ENCODE measurements at places on chromosomes 6 and 20.

DNA sequence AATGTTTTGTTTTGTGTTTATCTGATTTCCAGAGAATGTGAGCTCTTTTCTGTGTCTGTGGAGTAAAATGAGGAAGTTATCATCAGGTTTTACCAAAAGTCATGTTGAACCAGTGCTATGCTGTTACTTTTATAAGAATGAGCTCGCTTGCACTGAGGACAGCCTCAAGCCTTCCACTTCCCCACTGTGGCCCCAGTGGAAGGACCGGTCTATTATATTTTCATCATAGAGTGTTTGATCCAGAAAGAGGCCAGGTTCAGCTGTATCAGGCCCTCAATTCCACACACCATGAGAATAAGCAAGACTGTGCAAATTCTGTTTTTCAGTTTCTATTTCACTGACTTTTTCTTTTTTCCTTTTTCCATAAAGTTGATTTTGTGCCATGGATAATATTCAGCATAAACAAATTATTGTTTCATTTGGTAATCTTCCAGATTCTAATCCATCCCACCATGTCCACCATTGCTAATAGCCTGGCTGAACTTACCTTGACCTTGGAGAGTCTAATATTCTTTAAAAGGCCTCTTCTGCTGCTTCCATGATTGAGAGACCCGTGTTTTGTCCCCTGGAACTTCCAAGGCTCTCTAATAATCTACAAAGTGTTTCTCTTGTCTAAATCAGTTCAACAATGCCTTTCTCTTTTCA lies 286.2 kb downstream of the THBS2 start:
- DNase-seq = no peak

DNA sequence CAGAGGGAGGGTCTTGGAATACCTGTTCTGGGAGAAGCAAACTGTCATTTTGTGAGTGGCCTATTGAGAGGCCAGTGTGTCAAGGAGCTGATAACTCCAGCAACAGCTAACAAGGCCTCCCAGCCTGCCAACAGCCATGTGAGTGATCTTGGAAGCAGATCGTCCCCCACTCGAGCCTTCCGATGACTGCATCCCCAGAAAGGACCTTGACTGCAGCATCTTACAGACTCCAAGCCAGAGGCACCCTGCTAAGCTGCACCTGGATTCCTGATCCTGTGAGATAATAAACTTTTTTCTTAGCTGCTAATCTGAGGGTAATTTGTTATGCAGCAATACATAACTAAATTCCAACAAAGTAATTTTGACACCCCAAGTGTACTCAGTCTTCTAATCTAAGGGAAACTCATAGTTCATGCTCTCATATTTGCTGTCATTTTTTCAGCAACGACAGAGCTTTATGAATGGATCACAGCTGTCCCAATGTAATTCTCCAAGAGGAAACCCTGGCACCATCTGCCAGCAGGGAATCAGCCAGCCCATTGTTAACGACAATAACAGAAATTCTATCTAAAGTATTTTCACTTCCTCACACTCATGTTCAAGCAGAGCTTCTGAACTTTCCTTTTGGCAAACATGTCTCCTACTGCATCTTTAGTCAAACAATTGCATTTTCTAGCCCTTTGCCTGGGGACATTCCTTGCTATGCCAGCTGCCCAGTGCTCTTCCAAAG lies 470.2 kb upstream of the BTBD3 start:
- no peak for DNase-seq

DNA sequence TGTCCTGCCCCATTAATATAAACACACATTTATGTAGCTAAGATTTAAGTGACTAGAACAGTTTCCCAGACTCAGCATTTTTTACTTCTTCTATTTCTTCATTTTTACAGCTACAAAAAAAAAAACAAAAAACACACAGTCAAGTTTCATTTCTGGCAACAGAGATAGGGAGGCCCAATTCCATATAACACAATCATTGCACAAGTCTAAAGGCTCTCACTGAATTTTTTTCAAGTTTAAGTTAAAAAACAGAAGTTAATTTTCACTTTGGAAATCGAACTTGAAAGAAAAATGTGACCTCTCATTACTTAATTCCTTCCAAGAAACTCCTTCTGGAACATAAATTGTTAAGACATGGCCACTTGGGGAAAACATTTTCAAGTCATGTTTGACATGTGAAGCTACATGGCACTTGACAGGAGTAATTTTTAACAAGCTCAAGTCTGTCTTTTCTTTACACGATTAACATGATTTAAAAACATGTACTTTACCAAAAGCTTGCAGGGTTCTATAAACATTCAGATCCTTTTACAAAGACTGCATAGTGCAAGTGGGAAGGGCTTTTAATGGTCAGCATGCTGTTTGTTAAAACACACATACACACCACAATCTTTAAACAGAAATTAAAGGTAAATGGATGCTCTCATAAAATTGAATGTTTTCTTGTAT lies 100.1 kb upstream of the CCDC28A start:
- peak; percentile 51 for DNase-seq

DNA sequence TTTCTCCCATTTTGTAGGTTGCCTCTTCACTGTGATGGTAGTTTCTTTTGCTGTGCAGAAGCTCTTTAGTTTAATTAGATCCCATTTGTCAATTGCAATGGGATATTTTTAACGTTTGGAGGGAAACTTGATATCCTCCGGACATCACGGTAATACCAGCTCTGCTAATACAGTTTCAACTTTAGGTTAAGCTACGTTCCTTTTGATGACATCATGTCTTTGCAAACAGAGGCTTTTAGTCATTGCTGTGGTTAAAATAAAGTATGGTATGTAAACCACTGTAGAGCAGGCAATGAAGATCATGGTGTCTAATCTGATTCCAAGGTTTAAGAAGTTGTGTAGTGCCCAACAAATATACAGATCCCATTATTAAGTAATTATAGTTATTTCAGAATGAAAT lies 168.0 kb upstream of the CHD6 start:
- no peak for DNase-seq

DNA sequence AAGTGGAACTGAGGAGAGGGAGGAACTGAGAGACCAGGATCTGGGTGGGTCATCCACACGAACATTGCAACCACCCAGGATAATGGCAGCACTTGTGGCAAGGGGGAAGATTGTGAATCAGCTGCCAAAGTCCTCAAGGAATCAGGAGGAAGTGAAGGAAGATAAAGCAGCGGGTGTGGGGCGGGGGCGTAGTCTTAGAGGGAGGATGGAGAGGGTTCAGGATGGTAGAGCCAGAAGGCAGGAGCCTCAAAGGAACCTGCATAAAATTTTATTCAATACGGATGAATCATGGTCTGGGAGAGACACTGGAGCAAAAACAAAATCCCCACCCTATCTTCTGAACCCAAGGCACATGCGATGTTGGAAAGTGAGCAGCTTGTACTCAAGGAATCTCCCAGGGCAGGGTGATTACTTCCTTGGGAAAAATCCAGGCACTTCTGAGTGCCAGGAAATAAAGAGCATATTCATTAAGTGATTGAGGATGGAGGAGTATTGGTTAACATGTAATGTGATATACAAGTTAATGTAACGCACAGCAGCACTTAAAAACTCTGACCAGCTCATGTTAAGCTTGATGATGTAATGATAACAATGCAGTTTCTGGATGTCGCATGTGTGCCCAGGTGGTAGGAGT lies 82.0 kb upstream of the B3GAT2 start:
- no peak for DNase-seq

DNA sequence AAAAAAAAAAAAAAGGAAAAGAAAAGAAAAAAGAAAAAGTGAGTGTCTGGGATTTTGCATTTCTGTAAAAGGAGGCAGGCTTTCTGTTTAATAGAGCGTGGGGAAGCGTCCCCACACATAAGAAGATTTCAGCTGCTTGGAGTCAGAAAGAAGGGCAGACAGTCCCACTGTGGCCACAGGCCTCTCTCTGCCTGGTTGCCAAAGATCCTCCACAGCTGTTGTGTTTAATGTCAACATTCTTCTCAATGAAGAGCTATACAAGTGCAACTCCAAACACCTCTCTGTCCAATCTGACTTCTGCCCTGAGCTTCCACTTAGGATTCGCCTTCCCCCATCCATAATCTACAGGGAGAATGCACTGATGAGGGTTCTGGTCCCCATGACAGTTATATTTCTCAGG lies 64.3 kb upstream of the MLN start:
- no peak for DNase-seq

- DNase-seq = no peak
Measured at GRCh38 chr6:53119349-53119748, 29.3 kb downstream of the GCM1 start.

- no peak for DNase-seq
Measured at GRCh38 chr6:686497-686896, 6.4 kb downstream of the EXOC2 start.

DNA sequence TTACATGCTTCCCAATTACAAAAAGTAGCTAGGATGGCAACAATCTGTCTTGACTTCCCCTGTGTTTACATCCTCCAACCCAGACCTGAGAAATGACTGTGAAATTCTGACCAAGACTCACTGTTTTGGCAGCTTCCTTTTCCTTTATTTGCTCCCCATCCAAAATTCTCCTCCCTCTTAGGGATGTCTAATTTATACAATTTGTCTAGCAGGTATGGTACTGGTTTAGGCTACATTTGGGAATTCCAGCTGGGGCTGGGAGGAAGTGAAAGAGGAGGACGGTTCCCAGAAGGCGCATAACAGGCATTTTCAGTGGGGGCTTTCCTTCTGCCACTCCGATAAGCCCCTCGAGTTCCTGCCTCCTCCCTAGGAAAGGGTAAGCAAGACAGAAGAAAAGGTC lies 231.5 kb upstream of the BTBD3 start:
- no peak for DNase-seq

GRCh38 chr6:100633096-100633777 lies 168.5 kb upstream of the SIM1 start:
- DNase-seq = no peak

DNA sequence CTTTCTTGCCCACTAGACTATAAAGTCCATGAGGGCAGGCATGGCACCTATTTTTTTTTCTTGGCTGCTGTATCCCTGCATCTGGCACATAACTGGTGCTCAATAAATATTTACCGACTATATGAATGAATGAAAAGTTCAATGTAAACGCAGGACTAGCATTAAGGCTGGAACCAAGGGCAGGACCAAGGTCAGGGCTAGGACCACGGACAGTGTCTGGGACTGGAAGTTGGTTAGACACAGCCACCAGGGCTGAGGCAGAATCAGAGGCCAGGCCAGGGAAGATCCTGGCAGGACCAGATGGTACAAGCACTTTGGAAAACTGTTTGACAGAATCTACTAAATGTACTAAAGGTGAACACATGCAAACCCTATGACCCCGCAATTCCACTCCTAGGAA lies 3.7 kb downstream of the TNXB start:
- DNase-seq = no peak

DNA sequence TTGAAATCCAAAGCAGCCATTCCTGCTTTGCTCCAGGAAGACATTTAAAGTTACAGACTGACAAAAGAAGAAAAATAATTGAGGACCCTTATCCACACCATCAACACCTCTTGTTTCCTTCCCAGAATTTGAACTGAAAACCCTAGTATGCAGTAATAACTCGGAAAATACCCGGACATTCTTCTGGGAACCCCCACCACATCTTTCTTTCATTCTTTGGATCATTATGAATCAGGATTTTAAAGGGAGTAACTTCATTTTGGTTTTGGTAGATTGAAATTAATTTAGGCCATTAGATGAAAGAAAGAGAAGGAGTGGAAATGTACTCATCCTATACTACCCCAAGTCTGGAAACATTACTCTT lies 213.8 kb upstream of the MARCKS start:
- DNase-seq = no peak

- DNase-seq = no peak
Measured at GRCh38 chr6:165059032-165059431, 250.4 kb downstream of the C6orf118 start.

- no peak for DNase-seq
Measured at GRCh38 chr6:129871221-129871620, 10.1 kb upstream of the TMEM244 start.

DNA sequence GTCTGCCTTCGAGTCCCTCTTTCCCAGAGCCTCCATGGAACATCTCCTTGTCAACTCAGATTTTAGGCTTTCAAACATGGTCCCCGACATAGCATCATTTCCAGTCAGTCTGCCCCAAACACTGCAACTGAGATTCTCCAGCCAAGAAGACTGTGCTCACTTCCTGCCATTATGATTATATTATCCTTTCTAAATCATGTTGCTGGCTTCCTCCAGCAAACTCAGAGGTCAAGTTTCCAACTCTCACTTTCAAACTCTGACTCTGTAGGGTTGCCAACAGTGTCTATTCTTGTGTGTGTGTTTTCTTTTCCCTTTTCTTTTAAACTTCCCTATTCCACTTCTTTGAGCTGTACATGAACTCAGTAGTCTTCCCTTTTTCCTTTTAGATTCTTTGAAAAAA lies 61.2 kb upstream of the TRAF3IP2 start:
- no peak for DNase-seq

DNA sequence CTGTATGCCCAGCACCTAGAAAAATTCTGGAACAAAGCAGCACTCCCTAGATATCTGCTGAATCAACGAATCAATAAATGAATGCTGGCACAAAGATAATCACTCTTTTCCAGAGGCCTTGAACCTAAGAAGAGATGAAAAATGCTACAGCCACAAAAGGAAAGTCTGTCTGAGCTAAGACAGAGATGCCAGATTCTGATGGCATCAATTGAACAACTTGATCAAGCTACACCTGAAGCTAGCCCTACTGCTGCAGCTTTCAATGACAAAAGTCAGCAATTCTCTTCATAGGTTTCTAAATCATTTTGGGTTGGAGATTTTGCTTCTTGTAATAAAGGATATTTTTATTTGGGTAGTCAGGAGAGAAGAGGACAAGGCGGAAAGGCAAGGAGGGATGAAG lies 305.0 kb upstream of the SULF2 start:
- DNase-seq = no peak

- no peak for DNase-seq
Measured at GRCh38 chr20:53001498-53002301, 29.5 kb downstream of the TSHZ2 start.

GRCh38 chr20:50197463-50198179 lies 7.0 kb downstream of the CEBPB start:
- no peak for DNase-seq

DNA sequence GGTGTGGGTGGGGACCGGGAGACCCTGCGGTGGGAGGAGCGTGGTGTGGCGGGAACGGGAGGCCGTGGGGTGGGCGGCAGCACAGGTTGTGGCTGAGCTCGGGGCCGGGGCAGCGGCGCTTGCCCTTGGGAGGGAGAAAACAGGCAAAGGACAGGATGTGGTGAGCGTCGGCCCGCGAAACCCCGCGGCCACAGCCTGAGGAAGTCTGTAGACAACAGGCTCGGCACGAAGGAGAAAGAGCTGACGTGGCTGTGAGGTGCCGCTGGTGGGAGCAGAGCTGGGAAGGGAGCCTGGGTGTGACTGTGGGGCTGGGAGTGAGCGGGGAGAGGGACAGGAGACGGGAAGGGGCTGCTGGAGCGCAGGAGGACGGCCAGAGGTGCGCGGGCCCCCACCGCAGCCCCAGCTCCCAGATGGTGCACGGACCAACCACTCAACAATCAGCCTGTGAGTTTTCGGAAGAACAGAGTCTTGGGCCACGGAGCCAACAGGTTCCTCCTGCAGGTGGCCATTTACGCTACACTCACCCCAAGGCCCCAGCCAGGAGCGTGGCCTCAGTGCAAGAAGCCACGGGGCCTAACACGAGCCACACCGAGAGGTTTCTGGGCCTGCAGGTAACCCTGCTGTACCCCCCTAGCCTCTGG lies 202.8 kb downstream of the DLL1 start:
- peak; percentile 75 for DNase-seq

GRCh38 chr6:42522036-42522435 lies 41.8 kb upstream of the UBR2 start:
- DNase-seq = no peak

- DNase-seq = no peak
Measured at GRCh38 chr20:17963114-17963897, 5.3 kb downstream of the SNX5 start.

All from CD14-positive monocyte (primary cell).